Thoracic aorta (tissue), 2 donors: ENCODE measurements at places on chromosomes 16 and 17. TPM values are rescaled to one million over a fixed set of nuclear protein-coding genes. Genes with fewer than 3 reads are reported as not detected.

DNA sequence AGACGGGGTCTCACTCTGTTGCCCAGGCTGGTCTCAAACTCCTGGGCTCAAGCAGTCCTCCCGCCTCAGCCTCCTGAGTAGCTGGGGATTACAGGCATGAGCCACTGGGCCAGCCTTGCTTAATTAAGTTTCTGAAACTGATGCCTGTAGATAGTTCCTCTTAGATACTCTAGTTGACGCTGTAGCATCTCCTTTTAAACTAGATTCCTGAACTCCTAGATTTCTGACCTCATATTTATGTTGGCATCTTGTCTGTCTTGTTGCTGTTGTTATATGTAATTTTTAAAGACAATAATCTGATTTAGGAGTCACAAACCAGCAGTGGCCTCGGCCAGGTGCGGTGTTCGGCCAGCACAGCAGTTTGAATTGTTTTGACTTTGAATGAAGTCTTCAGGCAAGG, 37.5 kb downstream of the DHRS7B start:
- DNase-seq, result no peak

DNA sequence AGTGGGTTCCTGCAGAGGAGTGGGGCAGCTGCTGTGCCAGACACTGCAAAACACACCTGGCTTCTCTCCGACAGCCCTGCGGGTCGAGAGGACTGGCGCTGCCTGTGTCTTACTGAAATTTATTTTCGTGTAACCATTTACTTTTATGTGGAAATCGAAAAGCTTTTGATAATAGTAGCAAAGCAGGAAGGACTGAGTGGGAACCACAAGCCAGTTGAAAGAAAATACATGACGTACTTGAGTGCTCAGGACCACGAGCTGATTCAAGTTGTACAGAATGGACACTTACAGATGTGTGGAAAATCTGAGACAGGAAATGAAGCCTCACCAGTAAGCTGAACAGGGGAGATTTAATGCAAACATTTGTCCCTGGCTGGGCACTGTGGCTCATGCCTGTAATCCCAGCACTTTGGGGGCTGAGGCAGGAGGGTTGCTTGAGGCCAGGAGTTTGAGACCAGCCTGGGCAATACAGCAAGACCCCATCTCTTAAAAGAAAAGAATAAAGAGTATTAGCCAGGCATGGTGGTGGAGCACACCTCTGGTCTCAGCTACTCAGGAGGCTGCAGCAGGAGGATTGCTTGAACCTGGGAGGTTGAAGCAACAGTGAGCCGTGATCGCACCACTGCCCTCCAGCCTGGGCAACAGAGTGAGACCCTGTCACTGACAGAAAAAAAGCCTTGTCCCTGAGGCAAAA, 11.3 kb upstream of the RPL13 start:
- no peak for DNase-seq

- no peak for DNase-seq
Observed at GRCh38 chr16:23145186-23145585, 4.1 kb downstream of the USP31 start.

- DNase-seq, result no peak
Observed at GRCh38 chr16:56349711-56350161, 75.6 kb downstream of the AMFR start.

GRCh38 chr16:70689035-70689969, 3.4 kb upstream of the MTSS2 start:
- DNase-seq, result no peak

GRCh38 chr17:38336838-38337237, 6.9 kb downstream of the GPR179 start:
- DNase-seq, result no peak

DNA sequence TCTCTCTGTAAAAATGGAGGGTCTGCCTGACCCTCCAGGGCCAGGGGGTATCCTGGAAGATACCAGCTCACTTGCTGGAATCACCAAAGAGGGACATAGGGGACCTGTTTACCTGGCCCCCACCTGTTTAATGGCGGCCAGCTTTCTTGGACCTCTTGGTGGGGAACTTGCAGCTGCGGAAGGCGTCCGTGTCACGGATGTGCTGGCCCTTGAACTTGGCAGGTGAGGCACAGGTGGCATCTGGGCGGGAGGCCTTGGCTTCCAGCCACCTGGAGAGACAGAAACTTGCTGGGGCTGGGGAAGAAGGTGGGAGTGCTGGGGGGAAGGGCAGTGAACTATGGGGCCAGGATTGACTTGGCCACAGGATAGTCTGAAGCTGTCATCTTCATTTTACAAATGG, 3.5 kb downstream of the CHAD start:
- DNase-seq, result no peak

Gene PYY
- not detected for total RNA-seq

Gene ACSM5
- total RNA-seq, result 0.78 TPM

Gene CCL16
- not detected for total RNA-seq
